ENCODE measurements at places on chromosomes 3 and 15. TPM values are rescaled to one million over a fixed set of nuclear protein-coding genes. Genes with fewer than 3 reads are reported as not detected.

Gene MUSTN1
- total RNA-seq: not detected

Gene GRIP2
- not detected for total RNA-seq

Gene TMEM42
- 10.2 TPM for total RNA-seq

Gene GREM1
- total RNA-seq: 0.07 TPM

Gene FGF7
- total RNA-seq: 0.14 TPM

Gene UPK1B
- total RNA-seq: not detected

Gene SIDT1
- not detected for total RNA-seq

Gene PDE12
- 34.6 TPM for total RNA-seq

Gene EHHADH
- total RNA-seq: 3.2 TPM

Gene PYDC2
- total RNA-seq: not detected

Gene ALDH1L1
- total RNA-seq: not detected

Gene AHSG
- not detected for total RNA-seq

Gene ADAMTS7
- total RNA-seq: 6.6 TPM

Gene CCDC80
- total RNA-seq: 20.5 TPM

Gene CCDC54
- not detected for total RNA-seq

Gene RGMA
- not detected for total RNA-seq

Gene AADACL2
- total RNA-seq: not detected

Gene SFMBT1
- 4.0 TPM for total RNA-seq

Gene ACAN
- under 0.01 TPM for total RNA-seq

Gene CCDC39
- not detected for total RNA-seq

Gene MESP2
- 0.14 TPM for total RNA-seq

Gene GPR176
- 84.3 TPM for total RNA-seq

Gene RABL3
- total RNA-seq: 27.7 TPM

Gene ARPP21
- total RNA-seq: 0.07 TPM

Gene ASB14
- not detected for total RNA-seq

Gene GOLGA6B
- total RNA-seq: not detected

Gene GPR62
- total RNA-seq: 0.07 TPM

Gene GXYLT2
- total RNA-seq: 0.40 TPM

Gene SKIL
- 103 TPM for total RNA-seq

Gene STRIT1
- not detected for total RNA-seq

Gene MYO5A
- 183 TPM for total RNA-seq

Gene KBTBD13
- not detected for total RNA-seq

Gene PLA2G4E
- total RNA-seq: not detected

Gene CPN2
- not detected for total RNA-seq

Gene CYP19A1
- not detected for total RNA-seq

Gene EFCAB12
- under 0.01 TPM for total RNA-seq

Gene EPM2AIP1
- total RNA-seq: 12.1 TPM

Gene TCF12
- 62.6 TPM for total RNA-seq

Gene C3orf85
- not detected for total RNA-seq

Gene POPDC2
- total RNA-seq: 0.11 TPM

Gene C3orf52
- total RNA-seq: 5.7 TPM

Gene NEK4
- total RNA-seq: 16.4 TPM

Gene AGBL1
- not detected for total RNA-seq

Gene GTF2A2
- total RNA-seq: 68.0 TPM

Gene SH2D7
- total RNA-seq: not detected

Gene P4HTM
- total RNA-seq: 25.5 TPM

Gene SNTN
- not detected for total RNA-seq

Gene COPG1
- 274 TPM for total RNA-seq

Gene ATP10A
- not detected for total RNA-seq

Gene CHRNB4
- not detected for total RNA-seq

Gene IFRD2
- 187 TPM for total RNA-seq

Gene PCSK6
- total RNA-seq: 0.26 TPM

Gene MORC1
- total RNA-seq: not detected

Gene MTMR10
- 49.9 TPM for total RNA-seq

Gene LRRC15
- total RNA-seq: not detected

All from pulmonary artery endothelial cell (primary cell).